ENCODE measurements at places on chromosomes 13 and 19. TPM values are rescaled to one million over a fixed set of nuclear protein-coding genes. Genes with fewer than 3 reads are reported as not detected.

Gene DCT
- polyA plus RNA-seq: 0.74 TPM

Gene ACTL9
- polyA plus RNA-seq: not detected

Gene FUT2
- 1.2 TPM for polyA plus RNA-seq

Gene ZNF284
- 2.9 TPM for polyA plus RNA-seq

Gene PSG1
- polyA plus RNA-seq: not detected

- DNase-seq: no peak
These were observed 1.1 kb downstream of the EHD2 start for GRCh38 chr19:47714339-47714738.

GRCh38 chr13:97318532-97318931 lies 96.4 kb downstream of the MBNL2 start:
- DNase-seq: no peak

GRCh38 chr13:103607995-103608394 lies 541.8 kb upstream of the SLC10A2 start:
- no peak for DNase-seq

DNA sequence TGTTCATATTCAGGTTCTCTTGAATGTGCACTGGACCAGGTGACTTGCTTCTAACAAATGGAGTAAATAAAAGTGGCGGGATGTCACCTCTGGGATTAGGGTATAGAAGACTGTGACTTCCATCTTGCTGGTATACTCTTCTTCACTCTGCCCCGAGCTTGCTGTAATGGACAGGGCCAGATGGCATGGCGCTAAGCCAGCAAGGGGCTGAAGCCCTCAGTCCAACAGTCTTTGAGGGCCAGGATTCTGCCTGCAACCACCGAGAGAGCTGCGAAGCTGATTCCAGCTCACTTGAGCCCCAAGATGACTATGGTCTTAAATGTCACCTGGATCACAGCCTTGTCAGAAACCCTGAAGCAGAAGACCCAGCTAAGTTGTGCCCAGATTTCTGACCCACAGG lies 600.0 kb downstream of the FGF9 start:
- DNase-seq: no peak

- no peak for DNase-seq
These were observed 16.7 kb downstream of the TM9SF2 start for GRCh38 chr13:99517984-99518383.

DNA sequence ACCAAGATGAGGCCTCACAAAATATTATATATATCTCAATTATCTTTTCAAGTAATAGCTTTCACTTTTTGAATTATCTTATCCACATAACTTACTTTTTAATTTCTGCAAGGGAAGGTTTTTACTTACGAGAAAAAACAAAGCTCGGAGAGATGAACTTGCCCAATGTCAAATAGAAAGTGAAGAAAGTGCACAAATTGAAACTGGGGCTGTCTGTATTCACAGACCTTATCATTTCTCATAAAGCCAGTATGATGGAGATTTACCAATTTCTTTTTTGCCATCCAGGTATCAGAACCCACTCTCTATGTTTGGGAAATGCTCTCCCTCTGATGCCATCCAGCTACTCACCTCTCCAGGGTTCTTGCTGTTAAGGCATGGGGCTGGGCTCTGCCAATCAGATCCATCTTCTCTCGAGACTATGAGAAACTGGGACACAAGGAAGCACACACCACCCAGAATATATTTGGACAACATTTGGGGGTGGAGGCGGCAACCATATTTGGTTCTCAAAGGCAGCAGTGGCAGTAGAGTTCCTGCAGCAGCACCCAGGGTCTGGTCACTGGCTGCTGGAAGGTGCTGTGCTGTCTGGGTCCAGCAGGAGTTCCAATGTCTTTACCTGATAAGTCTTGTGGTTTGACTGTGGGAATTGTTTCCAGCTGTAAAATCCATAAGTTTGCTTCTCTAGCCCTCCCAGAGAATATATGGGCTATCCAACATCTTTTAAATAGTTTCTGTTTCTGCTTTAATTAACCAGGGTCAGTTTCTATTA lies 45.8 kb upstream of the SCEL start:
- no peak for DNase-seq

- DNase-seq: no peak
These were observed 6.8 kb upstream of the KDM4B start for GRCh38 chr19:4962085-4962619.

GRCh38 chr13:99459099-99459850 lies 42.0 kb upstream of the TM9SF2 start:
- no peak for DNase-seq

DNA sequence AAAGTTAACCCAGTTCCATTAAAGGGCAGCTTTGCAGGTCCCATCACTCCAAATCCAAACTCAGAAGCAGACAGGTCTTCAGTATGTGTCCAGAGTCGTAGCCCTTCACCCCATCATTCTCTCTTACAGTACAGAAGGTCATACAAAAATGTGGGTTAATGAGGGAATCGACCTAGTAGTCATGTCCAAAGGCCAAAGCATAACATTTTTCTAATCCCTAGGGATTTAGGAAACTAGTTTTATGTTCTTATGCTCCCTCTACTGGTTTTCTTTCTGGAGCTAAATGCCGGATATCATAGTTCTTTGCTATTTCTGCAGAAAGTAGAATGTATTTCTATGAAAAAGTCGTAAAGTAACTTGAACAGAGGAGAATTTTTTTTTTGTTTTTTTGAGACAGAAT lies 72.2 kb downstream of the DHRS12 start:
- DNase-seq: no peak

DNA sequence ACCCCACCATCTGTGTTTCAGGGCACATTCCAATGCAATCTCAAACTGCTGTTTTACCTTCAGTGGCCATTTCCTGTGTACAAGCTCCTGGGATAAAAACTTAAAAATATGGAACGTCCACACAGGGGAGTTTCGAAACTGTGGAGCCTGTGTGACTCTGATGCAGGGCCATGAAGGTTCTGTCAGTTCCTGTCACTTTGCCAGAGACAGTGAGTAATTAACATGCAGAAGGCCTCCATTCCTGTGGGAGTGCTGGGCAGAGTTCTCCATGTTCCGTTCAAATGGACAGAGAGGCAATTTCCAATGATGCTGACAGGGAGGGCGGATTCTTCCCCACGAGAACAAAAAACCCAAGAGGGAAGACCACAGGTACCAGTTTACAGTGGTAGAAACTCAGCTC lies 24.4 kb downstream of the WDR88 start:
- no peak for DNase-seq

GRCh38 chr19:41359741-41360140 lies 4.2 kb downstream of the B9D2 start:
- no peak for DNase-seq

GRCh38 chr13:20142023-20142926 lies 18.6 kb downstream of the GJA3 start:
- DNase-seq: no peak

DNA sequence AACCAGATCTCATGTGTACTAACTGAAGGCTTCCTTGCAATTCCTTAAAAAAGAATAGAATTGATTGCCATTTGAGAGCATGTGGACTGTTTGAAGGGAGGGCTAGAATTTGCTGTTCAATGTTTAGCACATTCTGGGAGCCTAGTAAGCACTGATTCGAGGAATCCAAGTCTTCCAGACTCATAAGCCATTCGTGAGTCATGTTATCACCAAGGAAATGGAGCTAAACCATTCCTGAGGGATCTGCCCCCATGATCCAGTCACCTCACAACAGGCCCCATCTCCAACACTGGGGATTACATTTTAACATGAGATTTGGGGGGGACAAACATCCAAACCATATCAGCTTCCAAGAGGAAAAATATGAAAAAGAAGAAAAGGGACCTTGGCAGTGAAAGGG lies 276.4 kb downstream of the KCNRG start:
- DNase-seq: no peak

DNA sequence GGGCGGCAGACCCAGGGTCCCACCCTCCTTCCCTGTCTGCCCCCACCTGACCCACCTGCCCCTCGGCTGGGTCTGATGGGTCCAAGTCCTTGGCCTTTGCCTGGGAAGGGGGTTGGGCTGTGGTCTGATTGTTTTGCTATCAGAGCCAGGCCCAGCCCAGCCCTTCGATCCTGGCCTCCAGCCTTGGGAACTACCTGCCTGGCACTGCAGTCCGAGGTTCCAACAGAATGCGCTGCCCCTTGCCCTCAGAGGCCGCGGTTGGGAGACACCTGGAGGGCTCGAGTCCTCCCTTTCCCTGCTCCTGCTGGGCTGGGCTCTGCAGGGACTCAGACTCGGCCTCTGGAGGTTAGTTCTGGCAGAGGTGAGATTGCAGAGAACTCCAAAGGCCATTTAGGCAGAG lies 1.6 kb downstream of the CCL25 start:
- DNase-seq: no peak
